Renal cortical epithelial cell (primary cell): ENCODE measurements at places on chromosomes 6 and 20. TPM values are rescaled to one million over a fixed set of nuclear protein-coding genes. Genes with fewer than 3 reads are reported as not detected.

GRCh38 chr6:27293436-27294098, 18.5 kb downstream of the POM121L2 start:
- DNase-seq = no peak

GRCh38 chr6:84329077-84329476, 101.6 kb upstream of the CEP162 start:
- no peak for DNase-seq

Gene TFAP2A
- total RNA-seq = 2.3 and 11.2 TPM in 2 replicates

Gene SPINT3
- not detected in 2 replicates for total RNA-seq

DNA sequence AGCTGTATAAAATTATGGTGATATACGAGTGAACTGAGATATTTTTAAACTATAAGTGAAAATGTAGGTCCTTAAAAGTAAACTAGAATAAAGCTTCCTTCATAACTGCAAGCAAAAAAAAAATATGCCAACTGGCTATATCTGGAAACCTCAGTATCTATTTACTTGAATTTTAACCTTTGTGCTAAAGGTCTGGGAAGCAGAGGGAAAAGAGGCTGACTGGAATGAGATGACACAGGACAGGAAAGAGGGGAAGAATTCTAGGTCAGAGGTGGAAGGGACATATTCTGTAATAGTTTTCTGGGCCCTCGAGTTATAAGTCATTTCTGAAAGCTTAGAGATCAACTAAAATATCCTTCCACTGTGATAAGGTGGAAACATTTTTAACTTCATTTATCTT, 46.8 kb downstream of the AIG1 start:
- DNase-seq = no peak

Gene RFX6
- not detected in 2 replicates for total RNA-seq

Gene PDYN
- not detected in 2 replicates for total RNA-seq
